ENCODE measurements at places on chromosomes 1 and 21.

DNA sequence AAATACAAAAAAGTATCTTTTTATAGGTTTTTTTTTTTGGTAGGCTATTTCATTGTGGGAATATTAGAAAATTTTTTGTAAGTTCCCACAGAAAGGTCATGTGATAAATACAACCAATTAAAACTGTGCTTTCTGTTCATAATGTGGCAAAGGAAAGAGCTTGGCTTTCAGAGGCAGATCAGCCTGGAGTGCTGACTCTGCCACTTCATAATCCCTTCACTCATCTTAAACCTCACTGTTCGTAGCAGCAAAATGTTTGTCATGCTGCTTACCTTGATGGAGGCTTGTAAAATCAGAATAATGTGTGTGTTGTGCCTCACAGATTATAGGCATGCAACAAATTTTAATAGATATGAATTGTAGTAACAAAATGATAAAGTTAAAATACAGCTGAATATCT lies 176.8 kb downstream of the ZP4 start:
- no peak for DNase-seq

DNA sequence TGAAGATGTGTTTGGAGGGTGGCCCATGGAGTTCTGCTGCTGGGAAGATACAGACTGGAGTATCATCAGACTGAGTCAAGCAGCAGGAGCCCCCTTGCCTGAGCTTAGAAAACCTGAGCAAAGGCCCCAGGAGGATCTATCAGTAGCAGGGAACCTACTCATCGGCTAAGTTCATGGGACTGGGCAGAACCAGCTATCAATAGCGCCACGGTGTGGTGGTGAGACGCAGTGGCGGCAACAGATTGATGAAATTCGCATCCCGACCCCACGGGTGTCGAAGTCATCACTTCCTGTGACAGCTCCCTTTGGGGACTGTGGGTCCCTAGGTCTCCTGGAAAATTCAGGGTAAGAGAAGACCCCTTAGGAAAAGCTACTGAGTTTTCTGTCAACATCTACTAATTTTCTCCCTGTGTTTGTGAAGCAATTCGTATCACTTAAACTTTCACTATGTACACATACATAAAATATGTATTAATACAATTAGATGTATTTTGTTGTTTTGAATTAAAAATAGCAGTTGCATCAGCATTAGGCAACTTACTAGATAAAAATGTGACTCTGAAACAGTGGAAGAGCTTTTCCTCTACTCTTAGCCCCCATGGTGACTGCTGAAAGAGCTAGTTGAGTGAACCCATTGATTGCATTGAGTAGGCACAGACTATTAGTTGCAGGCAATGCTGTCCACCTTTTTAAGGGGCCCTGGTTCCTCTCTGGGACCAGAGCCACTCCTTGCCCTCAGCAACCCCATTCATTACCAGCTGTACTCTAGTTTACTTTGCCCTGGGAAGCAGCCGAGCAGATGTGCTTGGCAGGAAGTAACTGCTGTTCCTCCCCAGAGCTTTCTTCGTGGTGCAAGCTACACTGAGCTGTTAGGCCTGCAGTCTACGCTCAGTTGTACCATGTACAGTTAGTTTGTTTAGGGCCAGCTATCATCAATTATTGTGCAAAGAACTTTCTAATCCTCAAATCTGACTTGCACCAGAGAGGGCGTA lies 7.3 kb upstream of the CACNA1S start:
- DNase-seq, result peak; percentile 81

DNA sequence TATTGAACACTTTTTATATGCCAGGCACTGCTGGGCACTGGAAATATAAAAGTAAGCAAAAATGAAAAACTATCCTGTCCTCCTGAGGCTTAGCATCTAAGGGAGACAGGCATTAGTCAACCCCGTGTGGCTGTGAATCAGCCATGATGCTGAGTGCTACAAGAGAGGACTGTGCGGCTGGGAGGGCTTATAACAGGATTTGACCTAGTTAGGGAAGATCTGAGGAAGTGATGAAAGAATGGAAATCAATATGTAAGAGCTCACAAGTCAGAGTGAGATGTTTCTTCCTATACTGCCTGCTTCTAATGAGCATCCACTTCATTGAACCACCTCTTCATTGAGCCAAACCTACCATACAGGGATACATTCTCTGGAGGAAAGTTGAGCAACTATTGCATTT lies 15.1 kb downstream of the TRIM45 start:
- no peak for DNase-seq

DNA sequence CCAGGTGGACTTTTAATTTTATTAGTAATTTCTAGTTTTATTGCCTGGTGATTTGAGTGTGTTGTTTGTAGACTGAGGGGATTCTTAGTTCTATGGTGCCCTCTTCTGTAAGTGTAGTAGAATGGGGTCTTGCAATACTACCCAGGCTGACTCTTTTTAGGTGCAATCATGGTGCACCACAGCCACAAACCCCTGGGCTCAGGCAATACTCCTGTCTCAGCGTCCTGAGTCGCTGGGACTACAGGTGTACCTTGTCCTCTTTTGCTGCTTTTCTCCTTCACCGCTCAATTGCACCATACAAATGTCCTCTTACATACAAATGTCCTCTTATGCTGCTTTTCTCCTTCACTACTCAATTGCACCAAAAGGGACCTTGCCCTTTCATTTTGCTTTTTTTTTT lies 43.1 kb downstream of the SCP2 start:
- DNase-seq, result no peak

Measured in H1 (cell line).